ENCODE measurements at places on chromosomes 7 and 10.

- peak; percentile 67 for DNase-seq
These were observed 27.8 kb downstream of the MRC1 start for GRCh38 chr10:17836942-17837341.

DNA sequence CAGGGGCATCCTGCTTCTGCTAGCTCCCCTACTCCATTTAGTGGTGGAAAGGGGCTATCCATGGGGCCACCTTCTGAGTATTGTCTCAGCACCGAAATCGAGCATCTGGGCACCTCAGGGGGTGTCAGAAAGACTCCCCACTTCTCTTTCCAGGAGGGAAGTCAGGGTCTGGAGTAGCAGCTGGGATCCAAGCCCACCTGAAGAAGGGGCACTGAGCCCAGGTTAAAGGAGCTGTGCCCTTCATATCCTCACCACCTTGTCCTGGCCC, 2.6 kb downstream of the FLNC start:
- no peak for DNase-seq

DNA sequence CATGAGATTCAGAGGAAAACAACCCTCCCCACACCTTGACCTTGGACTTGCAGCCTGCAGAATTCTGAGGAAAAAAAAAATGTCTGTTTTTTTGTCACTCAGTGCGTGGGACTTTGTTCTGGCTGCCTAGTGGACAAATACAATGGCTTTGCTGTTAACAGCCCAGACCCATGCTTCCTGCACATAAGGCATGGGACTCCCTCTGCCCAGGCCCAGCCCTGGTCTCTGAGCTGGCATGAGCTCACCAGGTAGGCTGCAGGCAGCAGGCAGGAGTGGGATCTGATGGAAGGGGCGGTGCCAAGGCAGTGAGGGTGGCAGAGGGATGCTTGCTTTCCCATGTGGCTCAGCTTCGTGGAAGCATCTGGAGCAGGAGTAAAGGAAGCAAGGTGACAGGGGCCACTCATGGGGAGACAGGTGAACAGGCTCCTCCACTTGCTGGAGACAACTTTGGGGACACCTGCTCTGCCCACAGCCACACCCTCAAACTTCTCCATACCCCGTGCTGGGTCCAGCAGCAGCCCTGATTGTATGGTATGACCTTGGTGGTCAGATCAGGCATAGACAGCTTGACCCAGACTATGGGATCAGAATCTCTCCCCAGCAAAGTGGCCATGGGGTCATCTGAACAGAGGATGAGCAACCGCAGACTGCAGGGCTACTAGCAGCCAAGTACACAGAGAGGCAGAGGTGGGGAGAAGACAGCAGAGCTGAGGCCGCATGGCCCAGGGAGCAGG, 27.0 kb downstream of the ANXA8 start:
- DNase-seq, result no peak

GRCh38 chr7:16563281-16564022, 36.8 kb downstream of the LRRC72 start:
- DNase-seq, result peak; percentile 10

- peak; percentile 21 for DNase-seq
These were observed 113.2 kb downstream of the CALCR start for GRCh38 chr7:93461350-93461749.

- peak; percentile 21 for DNase-seq
These were observed 10.4 kb downstream of the PSD start for GRCh38 chr10:102408131-102408727.

DNA sequence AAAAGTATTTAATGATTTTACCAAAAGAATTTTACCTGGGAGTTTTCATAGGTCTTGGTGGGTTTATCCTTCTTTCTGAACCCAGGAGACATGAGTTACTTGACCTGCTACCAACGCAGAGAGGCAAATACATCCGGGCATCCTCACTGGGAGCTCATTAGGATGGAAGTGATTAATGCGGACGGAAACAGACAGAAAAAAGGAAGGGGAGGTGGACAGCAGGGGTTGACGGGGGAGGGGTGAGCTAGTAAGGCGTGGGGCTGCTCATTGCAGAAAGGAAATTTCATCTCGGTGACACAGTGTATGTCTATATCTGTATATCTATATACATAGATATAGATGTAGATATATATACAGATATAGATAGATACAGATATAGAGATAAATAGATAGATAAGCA, 408.2 kb upstream of the ADARB2 start:
- DNase-seq, result no peak

- DNase-seq, result no peak
These were observed 1.7 kb downstream of the TSPAN12 start for GRCh38 chr7:120856198-120856597.

GRCh38 chr10:110337906-110338305, 33.2 kb upstream of the SMNDC1 start:
- no peak for DNase-seq

DNA sequence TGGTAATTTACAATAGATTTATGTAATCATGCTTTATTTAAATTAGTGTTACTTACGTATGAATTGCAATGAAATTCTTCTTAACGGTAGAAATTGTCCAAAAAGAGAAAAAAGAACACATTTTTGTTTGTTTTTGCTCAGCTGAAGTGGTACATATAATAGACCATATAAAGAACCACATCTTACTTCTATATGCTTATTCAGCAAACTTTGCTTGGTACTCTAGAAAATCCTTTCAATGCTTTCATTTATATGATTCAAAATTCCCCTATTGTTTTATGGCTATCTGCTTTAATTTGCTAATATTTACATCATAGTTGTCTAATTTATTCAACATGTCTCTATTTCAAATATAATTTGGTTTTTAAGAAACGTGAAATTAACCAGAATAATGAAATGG, 903.2 kb downstream of the ANKRD7 start:
- no peak for DNase-seq

DNA sequence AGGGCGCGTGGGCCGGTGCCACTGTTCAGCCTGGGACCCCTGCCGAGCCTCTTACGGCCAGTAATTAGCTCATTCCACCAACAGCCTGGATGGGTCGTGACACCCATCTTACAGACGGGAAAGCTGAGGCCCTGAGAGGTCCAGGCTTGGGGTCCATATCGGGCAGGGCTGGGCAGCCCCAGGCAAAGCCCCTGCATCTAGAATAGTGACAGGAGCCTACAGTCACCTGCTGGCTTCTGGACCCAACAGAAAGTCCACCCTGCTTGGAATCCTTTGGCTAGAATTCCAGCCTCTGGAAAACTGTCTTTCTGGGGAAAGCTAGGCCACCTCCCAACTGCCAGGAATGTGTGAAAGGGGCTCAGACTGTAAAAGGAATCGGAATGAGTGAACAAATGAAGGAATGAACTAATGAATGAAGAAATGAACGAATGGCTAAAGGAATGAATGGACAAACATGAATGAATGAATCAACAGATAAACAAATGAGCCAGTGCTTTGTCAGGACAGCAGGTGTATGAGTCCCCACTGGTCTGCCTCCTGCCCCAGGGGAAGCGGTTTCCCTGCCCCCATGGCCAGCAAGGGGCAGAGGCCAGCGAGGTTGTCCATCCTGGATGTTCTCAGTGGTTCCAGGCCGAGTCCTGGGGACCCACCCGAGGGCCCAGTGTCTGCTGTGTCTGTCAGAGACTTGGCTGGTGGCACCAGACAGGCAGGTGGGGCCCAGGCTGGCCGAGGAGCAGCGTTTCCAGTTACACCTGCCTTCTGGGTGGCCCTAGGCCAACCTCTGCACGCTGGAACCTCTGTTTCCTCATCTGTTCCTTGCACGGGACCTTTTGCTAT, 24.1 kb upstream of the PDGFA start:
- no peak for DNase-seq

DNA sequence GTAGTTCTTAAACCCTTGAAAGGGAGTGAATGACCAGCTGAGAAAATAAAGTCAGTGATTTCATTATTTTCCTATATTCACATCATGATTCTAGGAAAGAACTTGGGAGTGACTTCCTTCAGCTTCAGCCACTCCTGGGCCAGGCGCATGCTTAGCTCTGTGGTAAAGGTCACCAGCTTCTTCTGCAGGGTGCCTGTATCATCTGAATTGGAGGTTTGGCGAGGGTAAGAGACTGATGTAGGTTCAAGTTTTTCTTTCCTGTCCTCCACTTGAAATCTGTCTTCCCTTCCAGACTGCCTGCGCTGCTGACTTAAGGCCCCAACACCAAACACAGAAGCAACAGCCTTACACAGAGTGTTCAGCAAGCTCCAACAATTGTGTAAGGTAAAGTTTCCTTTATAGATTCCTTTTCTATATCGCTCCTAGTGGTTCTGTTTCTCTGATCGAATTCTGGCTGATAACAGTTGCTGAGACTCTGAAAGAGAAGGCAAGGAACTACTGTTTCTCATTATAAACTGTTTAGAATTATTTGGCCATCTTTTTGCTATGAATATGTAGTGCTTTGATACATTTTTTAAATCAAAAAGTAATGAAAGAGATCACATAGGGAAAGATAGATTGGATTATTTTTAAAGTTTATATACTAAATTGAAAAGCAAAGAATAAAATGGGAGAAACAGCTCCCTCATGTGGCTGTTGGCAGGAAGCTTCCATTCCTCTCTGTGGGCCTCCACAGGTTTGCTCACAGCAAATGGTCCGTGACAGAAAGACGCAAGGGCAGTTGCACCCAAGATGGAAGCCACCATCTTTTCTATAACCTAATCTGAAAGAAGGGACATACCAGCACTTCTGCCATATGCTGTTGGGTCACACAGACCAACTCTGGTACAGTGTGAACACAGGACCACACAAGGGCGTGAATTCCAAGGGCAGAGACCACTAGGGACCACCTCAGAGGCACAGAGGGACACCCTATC, 14.0 kb downstream of the GATAD1 start:
- DNase-seq, result peak; percentile 8

GRCh38 chr7:12583176-12583575, 12.7 kb downstream of the SCIN start:
- DNase-seq, result peak; percentile 72

DNA sequence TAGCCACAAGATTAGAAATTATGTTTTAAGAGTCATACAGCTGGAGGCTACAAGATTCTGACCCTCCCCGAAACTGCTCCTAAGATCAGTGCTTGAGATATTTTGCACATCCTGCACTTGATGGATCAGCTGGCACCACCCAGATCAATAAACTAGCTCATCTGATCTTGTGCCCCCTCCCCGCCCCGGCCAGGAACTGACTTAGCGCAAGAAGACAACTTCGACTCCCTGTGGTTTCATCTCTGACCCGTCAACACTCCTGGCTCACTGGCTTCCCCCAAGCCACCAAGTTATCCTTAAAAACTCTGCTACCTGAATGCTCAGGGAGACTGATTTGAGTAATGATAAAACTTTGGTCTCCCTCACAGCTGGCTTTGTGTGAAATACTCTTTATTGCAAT, 73.5 kb upstream of the NPSR1 start:
- no peak for DNase-seq

GRCh38 chr7:43669286-43670081, 59.8 kb downstream of the COA1 start:
- no peak for DNase-seq

DNA sequence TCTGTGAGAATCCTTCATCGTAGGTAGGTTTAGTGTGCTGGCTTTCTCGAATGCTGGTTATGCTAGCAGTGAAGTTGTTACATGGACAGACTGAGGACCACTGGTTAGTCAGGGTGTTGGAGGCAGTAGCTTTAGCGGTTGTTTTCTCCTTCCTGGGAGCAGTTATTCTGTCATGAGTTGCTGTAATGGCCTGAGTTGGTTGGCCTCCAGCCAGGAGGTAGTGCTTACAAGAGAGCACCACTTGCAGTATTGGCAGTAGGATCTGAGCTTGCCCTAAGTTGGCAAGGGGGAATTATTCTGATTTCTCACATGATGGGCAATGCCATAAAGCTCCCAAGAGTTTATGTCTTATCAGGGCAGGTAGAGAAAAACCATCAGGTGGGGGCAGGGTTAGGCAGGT, 58.0 kb downstream of the IPMK start:
- no peak for DNase-seq

- DNase-seq, result no peak
These were observed 98.7 kb downstream of the CDK6 start for GRCh38 chr7:92737706-92738105.

DNA sequence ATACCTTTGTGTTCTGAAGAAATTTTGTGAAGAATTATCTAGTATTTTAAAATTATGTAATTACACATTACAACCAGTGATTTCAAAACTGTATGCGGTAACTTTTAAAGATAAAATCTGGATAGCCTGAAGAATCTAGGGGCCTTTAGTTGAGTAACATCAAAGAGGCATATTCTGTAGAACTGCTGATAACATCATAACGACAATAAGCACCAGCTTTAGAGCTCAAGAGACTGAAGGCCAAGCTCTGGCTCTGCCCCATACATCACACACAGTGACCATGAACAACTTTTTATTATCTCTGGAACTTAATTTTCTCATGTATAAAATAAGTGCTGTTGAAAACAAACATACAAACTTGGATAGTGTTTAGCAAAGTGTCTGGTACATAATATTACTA, 121.1 kb upstream of the RHOBTB1 start:
- DNase-seq, result no peak

DNA sequence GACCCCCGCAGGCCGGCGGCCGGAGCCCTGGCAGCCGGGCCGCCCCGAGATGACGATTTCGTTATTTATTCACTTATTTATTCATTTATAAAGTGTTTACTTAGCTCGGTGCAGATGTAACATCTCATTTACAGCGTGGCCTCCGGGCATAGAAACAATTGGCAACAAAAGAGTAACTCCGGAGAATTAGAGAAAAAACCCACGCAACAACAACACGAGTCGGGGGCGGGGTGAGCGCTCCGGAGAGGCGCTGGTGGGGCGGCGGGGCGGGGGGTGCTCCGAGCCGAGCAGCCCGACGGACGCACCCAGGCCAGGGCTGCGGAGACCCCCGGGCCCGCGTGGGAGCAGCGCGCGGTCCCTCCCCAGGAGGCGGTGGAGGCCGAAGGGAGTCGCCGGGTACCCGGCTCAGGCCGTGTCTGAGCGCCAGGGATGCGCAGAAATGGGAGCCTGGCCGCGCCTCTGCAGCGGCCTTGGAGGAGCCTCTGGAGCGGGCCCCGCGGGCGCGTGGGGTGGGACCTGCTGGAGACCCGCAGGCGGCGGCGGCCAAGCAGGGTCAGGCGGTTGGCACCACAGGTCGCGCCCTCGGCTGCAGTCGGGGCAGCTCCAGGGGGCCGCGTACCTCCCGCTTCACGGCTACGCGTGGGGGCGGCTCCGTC, 14.3 kb downstream of the UNCX start:
- DNase-seq, result no peak

DNA sequence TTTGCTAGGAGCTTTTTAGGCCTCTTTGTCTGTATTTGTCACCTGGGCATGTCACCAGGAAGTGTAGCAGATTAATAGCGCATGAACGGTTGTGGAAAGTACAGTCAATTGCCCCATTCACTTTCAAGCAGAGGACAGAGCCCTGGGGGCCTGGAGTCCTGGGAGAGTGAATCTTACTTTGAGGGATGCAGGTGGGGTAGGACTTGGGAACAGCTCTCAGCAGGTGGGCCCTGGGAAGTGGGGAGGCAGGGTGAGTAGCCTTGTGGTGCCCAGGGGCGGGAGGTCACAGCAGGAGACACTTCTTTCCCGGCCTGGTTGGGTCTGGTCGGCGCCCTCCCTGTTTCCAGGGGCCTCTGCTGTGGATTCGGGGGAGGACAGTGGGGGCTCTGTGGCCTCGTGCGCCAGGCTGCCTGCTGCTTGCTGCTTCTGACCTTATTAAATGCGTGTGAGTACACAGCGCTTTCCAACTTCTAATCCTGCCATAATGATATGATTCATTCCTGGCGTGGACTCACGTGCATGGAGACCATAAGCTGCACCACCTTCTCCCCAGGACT, 51.6 kb upstream of the AQP1 start:
- DNase-seq, result no peak

Measured in suppressor macrophage (primary cell).